CD4-positive, alpha-beta T cell treated with Interleukin-4 for 1 hour (primary cell): ENCODE measurements at places on chromosomes 3 and 15.

DNA sequence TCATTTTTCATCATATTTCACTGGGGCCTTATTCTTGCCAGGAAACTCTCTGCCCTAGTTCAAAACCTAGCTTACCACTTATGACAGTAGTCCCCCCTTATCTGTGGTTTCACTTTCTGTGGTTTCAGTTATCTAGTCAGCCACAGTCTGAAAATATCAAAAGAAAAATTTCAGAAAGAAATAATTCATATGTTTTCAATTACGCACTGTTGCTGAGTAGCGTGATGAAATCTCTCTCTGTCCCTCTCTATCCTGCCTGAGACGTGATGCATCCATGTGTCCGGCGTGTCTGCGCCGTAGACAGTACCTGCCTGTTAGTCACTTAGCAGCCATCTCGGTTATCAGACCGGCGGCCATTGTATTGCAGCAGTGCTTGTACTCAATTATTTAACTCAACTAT is 369.9 kb upstream of the MCTP2 start:
- DNase-seq, result no peak

- DNase-seq, result no peak
These were observed 191.8 kb downstream of the ITPR1 start for GRCh38 chr3:4684976-4685375.

- no peak for DNase-seq
These were observed 383.2 kb upstream of the ADAMTS9 start for GRCh38 chr3:65070968-65071367.

- no peak for DNase-seq
These were observed 267.0 kb upstream of the UMPS start for GRCh38 chr3:124463234-124463633.

- no peak for DNase-seq
These were observed 32.7 kb downstream of the CD200 start for GRCh38 chr3:112365636-112366035.

GRCh38 chr3:141783632-141784031 is 20.4 kb downstream of the GRK7 start:
- no peak for DNase-seq

GRCh38 chr3:37588758-37589157 is 272.9 kb upstream of the CTDSPL start:
- DNase-seq, result no peak

- no peak for DNase-seq
These were observed 58.0 kb upstream of the FBN1 start for GRCh38 chr15:48703544-48703943.

GRCh38 chr3:110687138-110687537 is 384.5 kb upstream of the NECTIN3 start:
- no peak for DNase-seq

DNA sequence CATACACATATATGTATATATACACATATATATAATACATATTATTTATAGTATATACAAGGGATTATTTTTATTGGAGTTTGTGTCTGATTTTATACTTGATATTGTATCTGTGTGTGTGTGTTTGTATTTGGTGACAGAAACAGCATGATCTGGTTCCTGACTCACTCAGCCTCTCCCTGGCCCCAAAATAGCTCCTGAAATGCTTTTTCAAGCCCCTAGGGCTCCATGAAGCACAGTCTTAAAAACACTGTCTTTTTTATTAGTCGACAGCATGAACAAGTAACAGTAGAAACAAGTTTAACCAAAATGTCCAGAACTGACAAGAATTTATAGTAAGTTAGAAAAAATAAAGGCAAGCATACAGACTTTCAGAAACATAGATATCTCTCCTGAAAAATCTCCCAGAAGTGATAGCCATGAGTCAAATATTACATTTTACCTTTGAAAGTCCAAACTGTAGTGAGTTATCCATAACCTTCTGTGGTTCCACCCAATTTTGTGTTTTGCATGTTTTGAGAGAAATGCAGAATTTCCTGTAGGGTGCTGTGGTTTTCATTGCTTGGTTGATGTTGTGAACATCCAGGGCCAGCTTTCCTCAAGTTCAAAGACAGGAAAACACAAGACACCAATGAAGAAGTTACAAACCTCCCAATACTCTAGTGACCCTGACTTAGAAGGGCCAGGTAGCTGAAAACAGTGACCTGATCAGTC is 98.5 kb upstream of the CCDC80 start:
- DNase-seq, result peak; percentile 25

DNA sequence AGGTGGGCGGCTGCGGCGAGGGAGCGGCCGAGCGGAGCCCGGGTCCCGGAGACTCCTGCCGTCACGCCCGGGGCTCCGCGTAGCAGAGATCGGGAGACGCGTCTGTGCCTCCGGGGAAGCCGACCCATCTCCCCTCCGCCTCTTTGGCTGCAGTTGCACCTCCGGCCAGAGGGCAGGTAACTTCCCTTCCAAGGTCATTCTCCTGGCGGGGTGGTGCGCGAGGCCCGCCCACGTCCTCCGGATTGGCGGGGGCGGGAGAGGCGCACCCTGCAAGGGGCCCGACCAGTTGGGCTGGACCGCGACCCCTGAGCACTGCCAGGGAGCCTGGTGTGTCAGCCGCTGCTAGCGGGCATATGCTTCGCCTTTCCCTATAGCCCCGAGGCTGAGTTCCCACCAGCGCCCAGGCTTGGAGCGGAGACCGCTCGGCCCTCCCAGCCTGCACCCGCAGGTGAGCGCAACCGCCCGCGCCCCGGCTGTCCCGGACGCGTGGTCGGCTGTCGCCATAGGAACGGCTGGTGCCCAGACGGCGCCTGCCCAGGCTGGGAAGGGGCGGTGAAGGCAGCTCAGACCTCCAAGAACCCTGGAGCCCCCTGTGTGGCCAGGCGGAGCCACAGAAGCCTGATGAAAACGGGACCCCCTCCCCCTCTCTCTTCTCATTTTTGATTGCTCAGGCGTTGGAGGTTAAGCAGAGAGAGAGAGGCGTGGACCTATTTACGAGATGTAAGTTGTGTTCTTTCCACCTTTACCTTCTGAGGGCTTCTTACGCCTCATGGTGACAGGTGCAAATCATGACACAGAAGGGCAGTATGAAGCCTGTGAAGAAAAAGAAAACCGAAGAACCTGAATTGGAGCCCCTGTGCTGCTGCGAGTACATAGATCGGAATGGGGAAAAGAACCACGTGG is 453 bp downstream of the ZDHHC23 start:
- DNase-seq, result no peak

GRCh38 chr3:64019879-64020278 is 3.4 kb downstream of the PSMD6 start:
- no peak for DNase-seq

GRCh38 chr3:20190991-20191390 is 5.0 kb upstream of the SGO1 start:
- no peak for DNase-seq

DNA sequence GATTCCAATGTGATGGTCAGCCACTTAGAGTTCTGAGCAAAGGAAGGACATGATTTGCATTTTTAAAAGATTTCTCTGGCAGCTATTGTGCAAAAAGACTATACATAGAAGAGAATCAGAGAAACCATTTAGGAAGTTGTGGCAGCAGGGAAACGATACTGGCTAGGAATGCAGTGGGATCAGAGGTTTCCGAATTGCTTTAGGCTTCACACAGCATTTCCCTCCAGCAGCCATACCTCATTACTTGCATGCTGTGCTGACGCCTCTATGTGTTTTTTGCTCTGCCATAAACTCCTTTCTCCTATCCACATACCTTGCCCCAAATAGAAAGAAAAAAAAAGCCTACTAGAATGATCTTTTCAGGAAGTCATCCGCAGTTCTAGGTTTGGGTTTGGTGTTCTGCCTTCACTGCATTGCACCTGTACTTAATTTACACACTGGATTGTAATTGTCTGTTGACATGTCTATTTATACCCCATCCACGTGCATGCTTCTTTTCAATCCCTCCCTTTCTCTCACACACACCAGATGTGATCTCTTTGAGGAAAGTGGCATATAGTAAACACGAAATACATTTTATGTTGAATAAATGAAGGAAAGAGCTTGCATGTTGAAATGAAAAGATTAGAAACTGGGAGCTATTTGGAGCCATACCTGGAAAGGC is 860.3 kb upstream of the SEMA6D start:
- no peak for DNase-seq

- no peak for DNase-seq
These were observed 16.6 kb downstream of the TMEM158 start for GRCh38 chr3:45209526-45209925.

DNA sequence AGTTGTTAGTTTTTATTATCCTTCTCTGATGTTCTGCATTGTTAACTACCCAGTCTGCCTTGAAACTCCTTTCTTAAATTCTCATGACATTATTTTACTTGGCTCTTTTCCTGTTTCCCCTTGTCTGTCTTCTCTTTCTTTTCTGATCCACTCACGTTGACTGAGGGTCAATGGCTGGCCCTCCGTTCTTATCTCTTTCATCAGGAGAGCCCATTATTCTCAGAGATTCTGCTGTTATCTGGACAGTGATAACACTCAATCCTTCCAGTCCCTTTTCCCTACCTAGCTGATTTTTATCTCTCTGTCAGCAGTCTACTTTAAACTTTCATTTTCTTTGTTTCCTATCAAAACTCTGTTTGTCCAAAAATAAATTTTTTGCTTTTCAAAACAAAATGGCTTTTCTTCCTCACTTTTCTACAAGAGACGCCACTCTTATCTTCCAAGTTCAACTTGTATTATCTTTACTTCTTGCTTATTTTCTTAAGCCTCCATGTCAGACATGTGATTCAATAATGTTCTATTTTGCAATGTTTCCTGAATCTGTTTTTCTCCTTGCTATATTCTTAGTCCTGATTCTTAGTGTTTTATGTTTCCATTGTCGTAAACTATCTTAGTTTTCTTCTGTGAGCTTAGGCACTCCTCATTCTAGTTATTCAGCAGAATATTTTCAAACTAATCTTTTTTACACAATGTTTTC is 120.2 kb downstream of the NEDD4 start:
- DNase-seq, result no peak

GRCh38 chr15:84921121-84921520 is 36.7 kb downstream of the SLC28A1 start:
- DNase-seq, result no peak

GRCh38 chr3:35946121-35946853 is 307.0 kb downstream of the ARPP21 start:
- no peak for DNase-seq

DNA sequence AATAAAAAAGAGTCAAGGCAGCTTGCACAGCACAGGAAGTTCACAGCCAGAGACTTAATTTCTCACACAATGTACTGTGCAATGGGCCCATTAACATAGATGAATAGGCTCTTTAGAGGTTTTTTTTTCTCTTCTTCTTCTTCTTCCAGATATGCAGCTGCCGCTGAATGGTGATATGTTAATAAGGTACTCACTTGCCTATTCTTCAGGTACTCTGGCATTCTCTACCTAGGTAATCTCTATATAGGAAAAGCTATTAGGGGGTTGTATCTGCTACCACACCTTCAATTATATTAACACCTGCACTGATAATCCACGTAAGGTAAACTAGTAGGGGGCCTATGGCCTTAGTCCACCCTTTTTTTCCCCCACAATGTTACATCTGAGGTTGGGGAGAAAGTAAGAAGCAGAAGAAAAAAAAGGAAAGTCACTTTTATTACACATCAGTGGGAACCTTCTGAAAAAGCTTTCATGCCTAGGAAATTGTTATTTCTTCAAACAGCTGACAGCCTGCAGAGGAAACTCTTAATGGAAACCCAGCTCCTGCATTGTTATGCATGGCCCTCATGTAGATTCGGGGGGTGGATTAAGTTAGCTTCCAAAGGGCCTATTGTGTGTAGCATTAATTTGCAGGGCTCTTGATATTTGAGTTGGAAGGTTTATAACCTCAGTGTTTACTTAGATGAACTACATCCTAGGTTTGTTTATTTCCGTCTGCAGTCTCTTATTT is 525.5 kb downstream of the ZIC1 start:
- DNase-seq, result no peak

GRCh38 chr15:41971089-41971894 is 1.1 kb downstream of the EHD4 start:
- DNase-seq, result peak; percentile 85

DNA sequence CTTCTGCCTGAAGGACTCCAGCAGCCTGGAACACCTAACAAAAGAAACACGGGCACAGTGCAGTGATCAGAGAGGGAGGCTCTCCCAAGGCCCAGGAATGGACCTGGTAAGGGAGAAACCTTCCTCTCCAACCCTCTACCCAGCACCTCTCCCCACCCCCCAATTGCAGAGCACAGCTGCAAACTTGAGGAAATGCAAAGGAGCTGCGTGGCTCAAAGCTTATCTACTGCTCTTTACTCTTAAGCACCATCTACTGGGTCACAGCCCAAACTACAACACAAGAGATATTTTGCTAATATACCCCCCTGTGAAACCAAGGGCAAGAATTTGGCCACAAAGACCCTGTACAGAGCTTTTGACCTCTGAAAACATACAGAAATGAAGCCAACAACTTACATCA is 328.3 kb downstream of the OXSM start:
- no peak for DNase-seq

GRCh38 chr15:43285609-43286037 is 18.9 kb upstream of the TGM5 start:
- peak; percentile 55 for DNase-seq

DNA sequence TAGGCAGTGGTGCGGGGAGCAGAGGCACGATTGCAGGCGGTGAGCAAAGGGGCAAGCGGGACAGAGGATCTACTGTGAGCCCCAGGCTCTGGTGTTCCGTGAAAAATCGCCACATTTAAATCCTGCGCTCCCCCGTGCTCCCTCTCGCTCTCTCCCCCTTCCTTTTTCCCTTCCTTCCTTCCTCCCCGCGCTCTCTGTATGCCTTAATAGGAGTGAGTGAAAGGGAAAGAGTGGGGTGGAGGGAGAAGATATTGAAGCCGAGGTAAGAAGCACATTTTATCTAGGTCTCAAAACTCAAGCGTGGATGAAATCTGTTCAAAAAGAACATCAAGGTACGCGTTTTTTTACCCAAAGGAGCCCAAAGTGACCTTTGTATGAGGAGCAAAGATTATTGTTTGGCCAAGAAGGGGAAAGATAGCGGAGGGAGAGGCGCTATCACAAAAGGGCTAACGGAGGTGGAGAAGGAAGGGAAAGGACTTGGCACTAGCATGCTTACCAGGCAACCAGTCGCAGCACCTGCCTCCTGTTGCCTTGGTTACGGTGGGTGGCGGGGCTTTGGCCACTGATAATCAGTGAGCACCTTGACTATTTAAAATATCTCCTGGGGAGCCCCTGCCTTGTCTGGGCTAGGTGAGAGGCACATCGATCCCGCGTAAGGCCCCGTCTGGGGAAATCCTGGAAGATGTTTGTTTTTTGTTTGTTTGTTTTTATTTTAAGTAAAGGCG is 14.9 kb upstream of the AEN start:
- DNase-seq, result no peak

DNA sequence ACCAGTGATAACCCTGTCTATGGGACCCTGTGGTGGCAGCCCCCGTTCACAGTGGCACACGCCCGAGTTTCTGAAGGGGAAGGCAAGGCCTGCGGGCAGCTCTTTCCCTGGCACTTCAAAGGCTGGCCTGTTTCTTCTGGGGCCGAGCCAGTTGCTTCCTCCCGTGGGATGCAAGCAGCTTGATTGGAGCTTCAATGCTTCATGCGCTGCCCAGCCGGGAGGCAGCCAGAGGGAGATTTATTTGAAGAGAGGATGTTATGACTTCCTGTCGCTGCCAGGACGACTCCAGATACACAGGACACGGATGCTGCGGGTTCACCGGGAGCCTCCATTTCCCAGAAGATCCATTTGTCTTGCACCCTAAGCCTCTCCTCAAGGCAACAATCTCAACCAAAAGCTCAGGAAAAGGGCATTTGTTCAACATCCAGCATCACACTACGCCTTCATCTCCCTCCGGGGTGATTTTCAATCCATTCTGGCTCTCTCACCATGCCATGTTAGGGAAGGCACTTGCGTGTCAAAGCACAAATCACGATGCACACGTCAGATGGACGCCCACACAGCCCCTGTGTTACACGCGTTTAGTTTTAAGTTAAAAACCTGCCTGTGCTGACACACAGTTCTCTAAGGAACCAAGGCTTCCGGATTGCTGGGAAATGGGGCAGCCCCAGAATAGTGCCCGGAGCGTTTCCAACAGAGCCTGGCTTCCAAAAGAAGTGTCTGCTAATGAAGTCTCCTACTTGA is 330.2 kb downstream of the OCA2 start:
- DNase-seq, result no peak
